ENCODE measurements at places on chromosomes 7 and 10. TPM values are rescaled to one million over a fixed set of nuclear protein-coding genes. Genes with fewer than 3 reads are reported as not detected.

DNA sequence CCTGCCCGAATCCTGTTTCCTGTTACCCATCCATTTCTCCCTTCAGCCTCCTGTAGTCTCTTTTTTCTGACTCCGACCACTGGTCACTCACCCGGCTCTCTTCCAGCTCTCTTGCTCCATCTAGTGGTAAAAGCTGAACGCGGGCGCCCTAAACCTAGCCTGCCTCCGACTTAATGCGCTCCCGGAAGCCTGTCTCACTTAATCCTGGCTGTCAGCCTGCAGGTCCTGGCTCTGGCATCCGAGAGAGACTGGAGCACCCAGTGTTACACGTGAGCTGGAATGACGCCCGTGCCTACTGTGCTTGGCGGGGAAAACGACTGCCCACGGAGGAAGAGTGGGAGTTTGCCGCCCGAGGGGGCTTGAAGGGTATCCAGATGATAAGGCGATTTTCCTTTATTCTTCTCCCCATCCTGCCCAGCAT, 10.3 kb downstream of the SUMF2 start:
- H3K27ac ChIP-seq, result peak overlapping the region; percentile 42
- no peak for DNase-seq
- no peaks in the 10 kb centered on the region for H3K4me1 ChIP-seq

The ABCB1 gene
- 1.8 TPM for total RNA-seq

DNA sequence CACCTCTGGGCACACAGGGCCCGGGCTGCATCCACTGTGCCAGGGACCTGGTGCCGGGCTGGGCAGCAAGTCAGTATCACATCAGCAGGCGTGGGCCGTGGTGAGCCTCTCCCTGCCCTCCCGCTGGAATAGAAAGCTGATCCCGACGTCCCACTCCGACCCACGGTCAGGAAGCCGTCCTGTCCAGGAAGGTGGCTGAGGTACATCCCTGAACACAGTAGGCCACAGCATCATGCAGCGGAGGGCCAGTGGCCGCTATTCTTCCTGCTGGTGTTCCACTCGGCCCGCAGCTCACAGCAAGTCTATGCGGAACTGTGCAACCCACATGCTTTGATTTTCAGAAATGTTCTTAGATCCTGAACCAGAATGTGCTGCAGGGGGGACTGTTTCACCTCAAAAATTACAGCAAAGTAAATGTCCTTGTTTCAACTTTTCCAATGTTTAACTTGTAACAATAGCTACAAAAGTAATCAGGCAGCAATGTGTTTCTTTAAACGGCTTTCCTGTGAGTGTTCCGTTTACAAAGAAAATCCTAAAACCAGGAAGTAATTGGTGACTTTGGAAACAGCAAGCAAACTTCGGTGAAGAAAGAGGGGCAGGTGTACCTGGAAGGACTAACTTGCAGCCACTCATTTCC, 676 bp upstream of the GPR146 start:
- no peaks in the 10 kb centered on the region for H3K27me3 ChIP-seq
- no peak for DNase-seq
- peaks cover 13% of the 10 kb centered on the region for H3K4me1 ChIP-seq
- H3K4me3 ChIP-seq, result peak overlapping the region; percentile 50
- no peaks in the 10 kb centered on the region for H3K36me3 ChIP-seq

The GTF2IRD2 gene
- total RNA-seq, result 9.2 TPM

DNA sequence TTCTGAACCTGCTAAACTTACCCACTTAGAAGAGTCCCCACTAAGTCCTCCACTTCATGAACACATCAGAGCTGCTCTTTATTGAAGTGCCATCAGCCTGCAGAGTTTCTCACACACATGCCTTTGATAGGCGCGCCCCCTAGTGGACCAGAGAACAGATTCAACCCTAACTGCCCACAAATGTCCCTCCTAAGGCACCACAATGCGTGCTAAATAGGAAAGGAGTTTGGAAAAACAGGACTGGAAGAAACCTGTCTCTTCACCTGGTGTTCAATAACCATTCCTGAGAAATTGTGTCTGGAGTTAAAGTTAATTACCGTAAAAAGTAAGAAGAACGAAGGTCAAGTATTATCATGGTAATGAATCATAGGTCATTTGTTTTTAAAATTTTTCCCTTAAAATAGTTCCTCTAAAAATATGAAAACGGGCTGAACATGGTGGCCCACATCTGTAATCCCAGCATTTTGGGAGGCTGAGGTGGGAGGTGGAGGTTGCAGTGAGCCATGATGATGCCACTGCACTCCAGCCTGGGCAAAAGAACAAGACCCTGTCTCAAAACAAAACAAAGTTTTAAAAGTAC, 249.7 kb downstream of the ELMO1 start:
- H3K4me3 ChIP-seq, result no peak overlapping the region
- H3K4me1 ChIP-seq, result no peaks in the 10 kb centered on the region
- peak; percentile 61 for DNase-seq
- H3K27ac ChIP-seq, result no peak overlapping the region

GRCh38 chr10:549391-549790, 140.1 kb downstream of the DIP2C start:
- no peak overlapping the region for H3K4me3 ChIP-seq
- no peaks in the 10 kb centered on the region for H3K27me3 ChIP-seq
- no peak overlapping the region for H3K27ac ChIP-seq

DNA sequence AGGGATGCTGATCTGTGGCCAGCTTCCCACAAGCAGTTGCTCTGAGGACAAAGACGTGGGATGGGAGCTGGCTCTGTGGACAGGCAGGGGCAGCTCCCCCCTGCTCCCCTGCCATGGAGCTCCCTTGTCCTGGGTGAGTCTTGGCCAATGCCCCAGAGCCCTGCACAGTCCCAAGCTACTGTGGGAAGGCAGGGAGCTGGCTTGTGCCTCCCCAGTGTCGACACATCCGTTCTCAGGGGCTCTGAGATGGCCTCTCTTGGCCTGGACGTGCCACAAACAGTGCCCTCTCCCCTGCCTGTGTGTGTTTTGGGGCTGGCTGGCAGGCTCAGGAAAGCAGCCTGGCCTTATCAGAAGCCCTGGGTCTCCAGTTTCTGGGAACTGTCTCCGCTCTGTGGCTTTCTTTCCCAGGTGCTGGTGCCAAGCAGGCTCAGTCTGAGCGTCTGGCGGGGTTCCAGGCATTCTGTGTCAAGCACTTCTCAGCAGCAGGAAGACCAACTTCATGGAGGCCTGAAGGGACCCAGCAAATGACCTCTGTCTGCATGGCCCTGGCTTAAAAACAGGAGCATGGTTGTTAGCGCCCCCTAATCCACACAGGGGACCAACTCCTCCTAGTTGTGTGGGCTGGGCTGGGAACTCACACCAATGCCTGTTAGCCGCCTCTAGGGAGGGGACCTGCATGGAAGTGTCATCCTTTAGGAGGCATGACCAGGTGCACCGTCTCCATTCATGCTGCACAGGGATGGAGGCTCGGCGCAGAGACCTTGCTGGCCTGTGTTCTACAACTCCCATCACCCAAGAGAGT, 375.2 kb downstream of the RPS24 start:
- no peaks in the 10 kb centered on the region for H3K36me3 ChIP-seq
- no peaks in the 10 kb centered on the region for H3K27me3 ChIP-seq
- H3K27ac ChIP-seq, result no peak overlapping the region
- DNase-seq, result no peak

DNA sequence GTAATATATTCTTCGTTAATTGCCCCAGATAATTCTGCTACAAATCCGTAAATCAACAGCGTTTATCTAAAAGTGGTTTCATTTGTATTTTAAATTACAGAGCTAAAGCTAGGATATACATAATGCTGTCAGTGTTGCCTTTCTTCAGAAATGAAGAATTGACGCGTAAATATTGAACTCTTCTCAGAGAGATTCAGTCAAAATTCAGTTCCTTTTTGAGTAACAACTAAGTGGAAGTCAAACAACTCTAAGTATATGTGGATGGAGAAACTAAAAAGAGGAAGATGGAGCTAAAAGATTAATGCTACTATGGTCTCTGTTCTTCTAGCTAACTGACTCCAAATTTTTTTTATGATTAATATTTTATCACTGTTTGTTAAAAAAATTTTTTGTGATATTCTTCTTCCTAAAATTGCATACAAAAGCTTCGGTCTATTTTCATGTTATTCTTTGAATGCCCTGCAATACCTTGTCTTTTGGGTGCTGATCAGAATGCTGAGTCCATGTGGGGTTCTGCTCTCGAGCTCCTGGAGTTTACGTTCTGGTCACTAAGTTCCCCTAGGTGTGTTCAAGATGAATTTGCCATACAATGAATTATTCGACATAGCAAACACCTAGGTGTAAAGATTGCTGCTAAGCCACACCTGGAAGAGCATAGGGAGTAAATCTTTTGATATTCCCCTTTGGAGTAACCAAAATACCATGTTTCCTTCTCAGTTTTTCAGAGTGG, 20.7 kb downstream of the MDFIC start:
- H3K27ac ChIP-seq, result no peak overlapping the region
- no peaks in the 10 kb centered on the region for H3K4me1 ChIP-seq
- H3K27me3 ChIP-seq, result no peaks in the 10 kb centered on the region
- DNase-seq, result no peak
- H3K4me3 ChIP-seq, result no peak overlapping the region
- H3K36me3 ChIP-seq, result no peaks in the 10 kb centered on the region

GRCh38 chr10:117860135-117860534, 186.6 kb downstream of the RAB11FIP2 start:
- H3K4me1 ChIP-seq, result no peaks in the 10 kb centered on the region
- no peaks in the 10 kb centered on the region for H3K36me3 ChIP-seq
- peaks cover 50% of the 10 kb centered on the region for H3K27me3 ChIP-seq

GRCh38 chr7:28615091-28615490, 202.8 kb downstream of the CREB5 start:
- H3K4me3 ChIP-seq, result no peak overlapping the region
- no peak overlapping the region for H3K27ac ChIP-seq
- H3K4me1 ChIP-seq, result peaks cover 18% of the 10 kb centered on the region
- H3K36me3 ChIP-seq, result no peaks in the 10 kb centered on the region
- no peaks in the 10 kb centered on the region for H3K27me3 ChIP-seq
- no peak for DNase-seq

DNA sequence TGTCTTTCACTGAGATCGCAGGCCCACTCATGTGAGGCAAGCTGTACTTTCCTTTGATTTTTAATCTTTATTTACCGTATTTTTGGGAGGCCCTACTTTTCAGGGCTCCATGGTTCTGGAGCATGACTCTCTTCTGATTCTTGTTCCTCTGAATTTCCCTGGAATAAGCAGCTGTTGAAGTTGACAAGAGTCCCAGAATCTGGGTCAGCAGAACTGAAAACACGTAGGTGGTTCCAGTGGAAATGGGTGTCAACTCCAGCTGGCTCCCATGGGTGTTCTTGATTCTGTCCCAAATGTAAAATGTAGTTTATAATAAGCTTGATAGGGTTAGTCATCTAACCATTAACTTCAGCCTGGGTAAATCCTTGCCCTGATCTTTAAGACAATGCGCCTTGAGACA, 409.4 kb downstream of the GATA3 start:
- H3K4me1 ChIP-seq, result no peaks in the 10 kb centered on the region
- no peak overlapping the region for H3K27ac ChIP-seq
- no peak for DNase-seq
- H3K27me3 ChIP-seq, result no peaks in the 10 kb centered on the region
- H3K4me3 ChIP-seq, result no peak overlapping the region
- no peaks in the 10 kb centered on the region for H3K36me3 ChIP-seq

- H3K36me3 ChIP-seq, result no peaks in the 10 kb centered on the region
- no peak overlapping the region for H3K4me3 ChIP-seq
- no peak overlapping the region for H3K27ac ChIP-seq
Measured at GRCh38 chr10:48470115-48470892, 134.6 kb downstream of the ARHGAP22 start.

The COL28A1 gene
- 0.12 TPM for total RNA-seq

The CYTH3 gene
- 16.7 TPM for total RNA-seq

GRCh38 chr7:82109288-82109687, 334.3 kb downstream of the CACNA2D1 start:
- peaks cover 7% of the 10 kb centered on the region for H3K4me1 ChIP-seq
- H3K27me3 ChIP-seq, result no peaks in the 10 kb centered on the region
- H3K27ac ChIP-seq, result no peak overlapping the region
- H3K36me3 ChIP-seq, result no peaks in the 10 kb centered on the region
- no peak overlapping the region for H3K4me3 ChIP-seq

The DMBT1 gene
- 0.17 TPM for total RNA-seq

Measured in HCT116 (cell line).